ENCODE measurements at places on chromosomes 5 and 9.

- no peak for DNase-seq
Observed at GRCh38 chr5:150630461-150631325, 9.8 kb upstream of the SYNPO start.

GRCh38 chr9:98251551-98251950 lies 3.9 kb downstream of the TBC1D2 start:
- no peak for DNase-seq

GRCh38 chr5:74500110-74500917 lies 140.2 kb downstream of the ENC1 start:
- no peak for DNase-seq

- no peak for DNase-seq
Observed at GRCh38 chr5:103891151-103891550, 328.6 kb upstream of the NUDT12 start.

GRCh38 chr9:16345902-16346301 lies 524.6 kb downstream of the BNC2 start:
- no peak for DNase-seq

All from esophagus squamous epithelium (tissue), 5 donors.